ENCODE measurements at places on chromosomes 4 and X.

GRCh38 chr4:185286571-185286970 is 77.2 kb downstream of the SNX25 start:
- no peak for DNase-seq

GRCh38 chr4:85607624-85608023 is 132.7 kb downstream of the ARHGAP24 start:
- no peak for DNase-seq

- DNase-seq = no peak
These were observed 1.5 kb downstream of the P2RY8 start for GRCh38 chrX:1535241-1536041.

DNA sequence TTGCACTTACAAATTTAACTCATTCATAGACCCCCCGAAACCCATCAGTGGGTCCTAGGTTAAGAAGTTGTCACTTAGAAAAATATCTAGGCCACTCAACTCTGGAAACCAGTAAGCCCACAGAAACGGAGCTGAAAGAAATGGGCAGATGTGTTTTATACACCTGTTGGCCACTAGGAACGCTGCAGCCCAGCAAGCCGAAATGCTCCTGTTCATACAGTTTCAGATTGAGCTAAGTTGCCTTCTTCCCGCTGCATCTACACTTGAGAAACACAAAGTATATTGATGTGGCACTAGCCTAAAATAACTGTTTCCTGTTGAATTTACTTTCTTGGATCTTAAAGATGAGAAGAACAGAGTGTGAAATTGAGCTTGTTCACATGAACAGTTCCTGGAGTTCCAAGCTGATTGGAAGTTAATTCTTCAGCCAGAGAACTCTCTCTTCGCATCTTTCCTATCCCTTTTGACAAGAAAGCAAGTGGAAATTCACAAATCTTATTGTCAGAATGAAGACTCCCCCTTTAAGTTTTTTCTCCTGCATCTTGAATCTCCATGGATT is 174.1 kb downstream of the RBMX2 start:
- DNase-seq = no peak

DNA sequence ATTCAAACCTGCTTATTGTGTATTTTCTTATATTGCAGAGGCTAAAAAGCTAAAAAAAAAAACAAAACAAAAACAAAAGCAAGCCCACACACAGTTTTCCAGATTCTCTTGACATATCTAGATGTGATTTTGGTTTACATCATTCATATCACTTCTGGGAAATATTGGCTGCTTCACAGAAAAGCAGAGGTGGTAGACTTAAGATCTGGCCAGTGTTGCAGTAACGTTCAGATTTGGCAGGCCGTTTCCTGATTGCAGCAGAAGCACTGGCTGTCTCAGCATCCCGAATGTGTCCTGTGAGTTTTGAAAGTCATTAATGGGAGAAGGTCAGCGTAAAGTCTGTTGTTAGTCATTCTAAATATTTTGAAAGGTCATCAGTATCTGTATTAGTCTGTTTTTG is 2062.0 kb downstream of the ARAP2 start:
- DNase-seq = no peak

DNA sequence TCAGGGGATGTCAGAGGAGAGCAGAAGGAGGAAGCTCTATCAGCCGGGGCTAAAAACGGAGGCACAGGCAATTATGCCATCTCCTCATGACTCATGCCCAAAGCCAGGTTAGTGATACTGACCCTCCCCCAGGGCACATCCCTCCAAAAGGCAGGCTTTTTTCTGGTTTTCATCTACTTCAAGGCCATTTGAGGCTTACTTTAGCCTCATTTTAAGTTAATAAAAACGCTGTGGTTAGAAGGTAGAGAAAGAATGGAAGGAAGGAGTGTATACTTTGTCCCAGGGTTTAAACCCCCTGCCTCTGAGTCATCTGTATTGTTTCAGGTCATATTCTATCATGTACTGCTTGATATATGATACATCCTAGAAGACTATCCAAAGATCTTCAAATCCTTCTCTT is 89.7 kb upstream of the NDP start:
- no peak for DNase-seq

- no peak for DNase-seq
These were observed 33.1 kb downstream of the ZNF275 start for GRCh38 chrX:153366878-153367538.

DNA sequence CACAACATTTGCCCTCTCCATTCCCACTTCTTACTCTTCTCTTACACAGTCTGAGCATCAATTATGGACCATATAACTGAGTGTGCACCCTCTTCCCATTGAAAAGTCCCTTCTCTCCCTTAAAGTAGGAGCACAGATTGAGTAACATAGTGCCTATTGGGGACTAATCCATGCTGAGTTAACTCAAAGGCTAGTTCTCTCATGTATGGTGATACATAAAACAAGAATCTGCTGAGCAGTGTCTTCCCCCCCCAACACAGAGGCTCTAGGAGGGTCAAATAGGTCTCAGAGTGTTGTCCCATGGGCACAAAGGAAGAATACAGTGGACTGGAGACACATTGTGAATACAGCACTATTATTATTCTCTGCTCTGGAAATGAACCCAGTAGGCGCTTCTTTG is 274.6 kb upstream of the BOD1L1 start:
- no peak for DNase-seq

- no peak for DNase-seq
These were observed 85.7 kb downstream of the TEX13C start for GRCh38 chrX:125405339-125405738.

DNA sequence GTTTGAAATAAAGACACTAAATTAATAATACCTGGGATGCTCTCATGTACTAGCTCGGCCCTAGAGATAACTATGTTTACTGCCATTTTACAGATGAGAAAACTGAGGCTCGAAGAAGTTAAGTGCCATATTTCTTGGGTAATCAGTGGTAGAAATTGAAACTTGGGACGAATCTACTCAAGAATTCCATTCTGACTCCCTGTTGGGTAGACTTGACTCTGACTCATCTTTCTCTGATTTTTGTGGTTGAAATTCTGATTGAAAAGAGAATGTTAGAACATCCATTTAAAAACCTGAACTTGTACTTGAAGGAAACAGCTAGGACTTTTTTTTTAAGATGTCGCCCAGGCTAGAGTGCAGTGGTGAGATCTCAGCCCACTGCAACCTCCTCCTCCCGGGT is 50.1 kb upstream of the NSUN7 start:
- no peak for DNase-seq

- no peak for DNase-seq
These were observed 1195.9 kb upstream of the PRKX start for GRCh38 chrX:4909348-4909747.

DNA sequence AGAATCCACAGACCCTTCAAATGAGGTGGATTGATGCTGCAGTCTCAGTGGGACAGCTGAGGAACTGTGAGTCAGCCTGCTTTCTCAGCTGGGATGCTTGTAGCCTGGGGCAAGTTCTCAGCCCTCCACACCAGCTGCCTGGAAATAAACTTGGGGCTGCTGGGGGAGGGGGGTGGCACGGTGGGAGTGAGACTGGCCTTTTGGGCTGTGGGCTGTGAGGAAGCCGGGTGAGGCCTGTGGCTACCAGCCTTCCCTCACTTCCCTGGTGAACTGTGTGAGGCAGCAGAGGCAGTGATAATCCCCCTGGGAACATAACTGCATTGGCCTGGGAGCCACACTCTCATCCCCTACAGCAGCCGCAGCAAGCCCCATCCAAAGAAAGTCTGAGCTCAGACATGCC is 114.5 kb upstream of the GUCY1A1 start:
- no peak for DNase-seq

- no peak for DNase-seq
These were observed 207.5 kb downstream of the CHRDL1 start for GRCh38 chrX:110588164-110588563.

DNA sequence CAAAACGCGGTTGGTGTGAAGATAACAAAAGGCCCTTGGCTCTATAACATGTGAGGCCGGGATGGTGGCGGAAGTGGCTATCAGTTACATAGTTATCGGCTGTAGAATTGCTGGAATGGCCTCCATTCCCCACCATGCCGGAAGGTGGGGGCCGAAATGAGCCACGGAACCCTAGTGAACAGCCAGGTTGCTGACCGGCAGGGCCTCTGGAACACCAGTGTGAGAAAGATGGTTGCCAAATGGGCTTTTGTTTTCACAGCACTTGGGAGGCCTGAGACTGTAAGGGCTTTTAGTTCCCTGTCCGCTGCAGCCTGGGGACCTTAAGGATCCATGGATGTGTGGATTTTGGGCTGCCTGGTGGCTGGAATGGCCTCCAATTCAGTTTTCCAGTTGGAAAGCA is 23.3 kb upstream of the ARX start:
- DNase-seq = no peak

- no peak for DNase-seq
These were observed 81.6 kb upstream of the KLF3 start for GRCh38 chr4:38582445-38582844.

Measured in caudate nucleus (tissue), 63 donors.